ENCODE measurements at places on chromosomes 1 and 21.

GRCh38 chr1:101741910-101742309 lies 254.8 kb downstream of the OLFM3 start:
- DNase-seq, result no peak

DNA sequence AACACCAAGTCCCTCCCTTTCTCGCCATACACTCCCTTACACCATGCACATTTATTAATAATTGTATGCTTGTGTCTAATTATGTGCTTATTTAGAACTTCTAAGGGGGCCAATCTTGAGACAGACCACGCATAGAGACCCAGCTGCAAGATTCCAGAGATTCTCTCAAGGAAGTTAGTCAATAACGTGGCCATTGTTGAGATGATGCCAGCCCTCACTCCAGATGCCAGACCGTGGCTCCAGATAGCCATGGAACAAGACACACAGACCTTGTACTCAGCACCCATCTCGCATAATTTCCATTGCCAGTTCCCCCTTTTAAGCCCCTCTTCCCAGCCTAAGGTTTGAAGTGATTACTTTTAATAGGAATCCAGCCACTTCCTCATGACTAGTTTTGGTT lies 62.4 kb downstream of the DIRAS3 start:
- no peak for DNase-seq

- DNase-seq, result no peak
These were observed 1.0 kb downstream of the TRMT1L start for GRCh38 chr1:185155600-185156287.

DNA sequence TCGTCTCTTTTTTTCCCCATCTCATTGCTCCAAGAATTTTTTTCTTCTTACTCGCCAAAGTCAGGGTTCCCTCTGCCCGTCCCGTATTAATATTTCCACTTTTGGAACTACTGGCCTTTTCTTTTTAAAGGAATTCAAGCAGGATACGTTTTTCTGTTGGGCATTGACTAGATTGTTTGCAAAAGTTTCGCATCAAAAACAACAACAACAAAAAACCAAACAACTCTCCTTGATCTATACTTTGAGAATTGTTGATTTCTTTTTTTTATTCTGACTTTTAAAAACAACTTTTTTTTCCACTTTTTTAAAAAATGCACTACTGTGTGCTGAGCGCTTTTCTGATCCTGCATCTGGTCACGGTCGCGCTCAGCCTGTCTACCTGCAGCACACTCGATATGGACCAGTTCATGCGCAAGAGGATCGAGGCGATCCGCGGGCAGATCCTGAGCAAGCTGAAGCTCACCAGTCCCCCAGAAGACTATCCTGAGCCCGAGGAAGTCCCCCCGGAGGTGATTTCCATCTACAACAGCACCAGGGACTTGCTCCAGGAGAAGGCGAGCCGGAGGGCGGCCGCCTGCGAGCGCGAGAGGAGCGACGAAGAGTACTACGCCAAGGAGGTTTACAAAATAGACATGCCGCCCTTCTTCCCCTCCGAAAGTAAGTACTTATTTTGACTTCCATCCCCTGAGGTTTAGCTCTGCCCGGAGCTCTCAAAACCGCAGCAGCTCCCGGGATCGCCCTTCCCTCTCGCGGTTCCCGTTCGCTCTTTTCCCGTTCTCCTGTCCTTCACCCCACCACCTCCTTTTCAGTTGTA lies 1.5 kb downstream of the TGFB2 start:
- DNase-seq, result no peak

DNA sequence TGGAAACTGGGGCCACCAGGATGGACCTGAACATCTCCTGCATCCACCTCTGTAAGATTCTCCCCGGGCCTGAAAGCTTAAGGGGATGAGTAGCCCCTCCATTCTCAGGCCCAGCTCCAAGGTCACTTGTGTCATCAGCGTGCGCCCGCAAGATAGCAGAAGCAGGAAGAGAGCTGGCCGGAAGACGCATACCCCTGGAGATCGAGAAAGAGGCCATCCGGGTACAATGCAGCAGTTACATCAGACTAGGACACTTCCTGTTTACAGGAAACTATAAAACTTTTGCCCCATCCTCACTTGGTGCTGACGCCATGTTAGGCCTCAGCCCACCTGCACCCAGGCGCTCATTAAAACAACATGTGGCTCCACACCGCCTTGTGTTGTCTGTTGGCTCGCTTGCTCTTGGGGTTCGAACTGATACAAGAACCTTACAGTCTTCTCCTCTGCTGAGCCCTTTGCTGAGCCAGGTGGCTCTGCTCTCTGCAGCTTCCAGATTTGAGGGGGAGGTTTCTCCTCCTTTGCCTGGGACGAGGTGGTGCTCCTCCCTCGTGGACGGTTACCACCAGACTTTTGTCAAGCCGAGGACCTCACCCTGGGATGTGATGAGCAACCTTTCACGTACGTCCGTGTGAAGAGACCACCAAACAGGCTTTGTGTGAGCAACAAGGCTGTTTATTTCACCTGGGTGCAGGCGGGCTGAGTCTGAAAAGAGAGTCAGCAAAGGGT lies 277.5 kb upstream of the C1orf174 start:
- no peak for DNase-seq

- DNase-seq, result no peak
These were observed 51.9 kb downstream of the IER5 start for GRCh38 chr1:181140398-181140797.

DNA sequence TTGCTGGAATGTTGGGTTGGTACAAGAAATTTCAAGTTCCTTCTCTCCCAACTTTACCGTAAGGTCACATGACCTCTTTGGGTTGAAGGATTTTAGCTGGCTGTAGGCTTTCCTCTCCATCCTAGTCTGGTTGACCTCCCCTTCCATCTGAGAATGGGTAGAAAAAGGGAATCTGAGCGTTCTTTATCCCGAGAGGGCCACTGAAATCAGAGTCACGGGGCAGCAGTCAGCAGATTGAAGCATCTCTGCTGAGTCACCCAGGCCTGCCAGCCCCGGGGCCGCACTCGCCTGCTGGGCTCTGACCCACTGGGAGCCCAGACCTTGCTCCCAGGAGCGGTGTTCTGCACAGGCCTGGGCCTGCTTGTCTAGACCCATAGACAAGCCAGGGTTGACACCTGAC lies 31.0 kb downstream of the TMCC2 start:
- DNase-seq, result peak; percentile 22

DNA sequence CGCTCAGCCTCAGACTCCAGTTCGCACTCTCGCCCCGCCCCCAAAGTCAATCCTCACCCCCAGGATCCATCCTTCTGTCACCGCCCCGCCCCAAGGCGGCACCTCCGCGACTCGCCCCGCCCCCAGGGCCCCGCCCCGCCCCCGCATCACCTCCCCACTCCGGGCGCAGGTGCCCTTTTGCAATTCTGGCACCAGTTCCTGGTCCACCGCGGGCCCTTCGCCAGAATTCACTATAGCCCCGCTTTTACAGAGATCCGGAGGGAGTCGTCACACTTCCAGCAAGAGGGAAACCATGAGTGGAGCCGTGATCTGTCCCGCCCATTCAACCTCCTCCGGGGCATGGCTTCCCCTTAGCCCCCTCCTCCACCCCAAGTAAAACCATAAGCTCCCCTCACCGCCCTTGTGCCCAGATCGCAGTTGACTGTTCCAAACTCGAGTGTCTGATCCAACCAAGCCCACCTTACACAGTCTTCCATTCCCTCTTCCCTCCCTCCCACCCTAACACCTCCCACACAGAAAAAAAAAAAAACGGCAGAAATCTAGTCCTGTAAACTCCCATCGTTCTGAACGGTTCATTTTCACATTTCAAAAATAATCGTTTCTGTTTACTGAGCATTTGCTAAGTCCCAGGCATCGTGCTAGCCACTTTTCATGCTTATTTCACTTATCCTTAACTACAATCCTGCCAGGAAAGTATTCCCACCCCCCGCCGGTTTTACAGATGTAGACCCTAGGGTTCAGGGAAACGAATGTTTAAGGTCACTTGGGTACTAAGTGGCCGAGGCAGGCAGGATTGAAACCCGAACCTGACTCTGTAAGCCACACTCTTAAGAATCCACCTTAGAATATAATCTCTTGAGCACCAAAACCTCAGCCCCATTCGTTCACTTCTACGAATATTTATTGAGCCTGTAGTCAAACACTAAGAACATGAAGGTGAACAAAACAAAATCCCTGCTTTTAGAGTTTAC lies 1.3 kb upstream of the DNAJC16 start:
- no peak for DNase-seq

DNA sequence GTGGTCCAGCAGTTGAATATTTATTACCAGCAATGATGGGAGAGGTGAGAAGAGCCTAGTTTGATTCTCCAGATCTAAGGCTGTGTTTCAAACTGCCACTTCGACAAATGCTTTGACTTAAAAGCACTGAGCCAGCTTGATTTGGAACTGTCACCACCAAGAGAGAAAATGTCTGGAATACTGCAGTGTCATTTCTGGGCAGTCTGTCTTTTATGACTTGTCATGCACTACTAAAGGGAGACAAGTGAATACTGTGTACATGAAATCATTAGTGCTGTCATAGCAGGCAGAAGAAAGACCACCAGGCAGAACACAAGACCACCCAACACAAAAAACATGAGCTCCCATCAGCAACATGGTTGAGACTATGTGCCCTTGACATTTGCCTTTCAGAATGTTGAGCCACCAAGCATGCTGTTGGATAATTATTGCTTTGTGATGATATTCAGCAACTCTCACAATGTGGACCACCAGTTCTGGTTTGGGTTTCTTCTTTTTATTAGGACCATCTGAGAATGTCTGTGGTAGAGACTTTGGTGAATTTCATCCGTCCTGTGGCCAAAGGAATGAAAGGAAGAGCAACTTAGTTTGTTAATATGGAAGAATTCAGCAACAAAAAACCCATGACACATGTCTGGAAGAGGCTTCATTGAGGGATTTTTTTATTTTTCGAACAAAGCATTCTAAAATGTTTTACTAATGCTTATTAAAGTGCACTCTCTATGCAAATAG lies 125.8 kb downstream of the NTMT2 start:
- no peak for DNase-seq

GRCh38 chr1:230308039-230308438 lies 118.1 kb downstream of the PGBD5 start:
- no peak for DNase-seq

GRCh38 chr1:37631036-37631435 lies 3.7 kb downstream of the RSPO1 start:
- DNase-seq, result no peak

DNA sequence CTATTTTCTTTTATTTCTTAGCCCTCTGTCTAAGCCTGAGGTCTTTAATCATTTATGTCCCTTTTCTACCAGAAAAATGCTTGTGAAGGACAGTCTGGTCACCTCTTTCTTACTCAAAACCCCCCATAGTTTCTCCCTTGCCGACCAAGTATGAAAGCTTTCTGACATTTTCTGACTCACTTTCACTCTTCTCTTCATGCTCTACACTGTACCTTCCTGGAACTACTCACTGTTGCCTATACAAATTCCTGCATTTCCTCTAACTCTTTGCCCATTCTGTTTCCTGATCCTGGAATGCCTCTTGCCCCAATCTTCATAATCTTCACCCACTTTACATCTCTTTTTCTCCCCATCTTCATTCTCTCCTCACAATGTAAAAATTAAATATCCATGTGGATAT lies 380.0 kb downstream of the HHIPL2 start:
- no peak for DNase-seq

DNA sequence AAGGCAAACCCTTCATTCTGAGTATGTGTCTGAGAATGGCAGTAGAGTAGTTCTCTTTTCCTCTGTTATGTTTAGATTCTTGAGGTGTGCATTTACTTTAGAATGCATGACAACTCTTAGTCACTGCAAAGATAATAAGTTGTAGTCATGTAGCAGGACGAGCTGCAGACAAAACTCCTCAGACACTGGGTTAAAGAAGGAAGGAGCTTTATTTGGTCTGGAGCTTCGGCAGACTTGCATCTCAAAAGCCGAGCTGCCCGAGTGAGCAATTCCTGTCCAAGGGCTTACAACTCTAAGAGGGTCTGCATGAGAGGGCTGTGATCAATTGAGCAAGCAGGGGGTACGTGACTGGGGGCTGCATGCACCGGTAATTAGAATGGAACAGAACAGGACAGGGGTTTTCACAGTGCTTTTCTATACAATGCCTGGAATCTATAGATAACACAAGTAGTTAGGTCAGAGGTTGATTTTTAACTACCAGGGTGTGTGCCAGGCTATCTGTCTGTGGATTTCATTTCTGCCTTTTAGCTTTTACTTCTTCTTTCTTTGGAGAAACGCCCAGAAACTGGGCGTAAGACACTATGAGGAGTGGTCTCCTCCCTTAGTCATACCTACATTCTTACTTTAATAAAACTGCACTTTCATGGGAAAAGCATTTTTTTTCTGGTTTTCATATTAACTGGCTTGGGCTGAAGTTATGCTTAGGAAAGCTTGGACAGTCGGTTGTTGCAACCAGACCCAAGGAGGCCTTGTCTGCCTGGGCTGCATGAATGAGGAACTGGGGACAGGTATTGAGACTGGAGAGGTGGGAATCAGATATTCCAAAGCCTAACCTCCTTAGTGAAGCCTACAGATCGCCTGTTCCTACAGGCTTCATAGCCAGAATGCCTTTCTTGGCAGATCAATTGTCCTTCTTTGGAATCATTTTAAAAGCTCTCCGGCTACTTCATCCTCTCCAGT lies 115.1 kb downstream of the RHOU start:
- DNase-seq, result no peak

- no peak for DNase-seq
These were observed 414.4 kb downstream of the PTBP2 start for GRCh38 chr1:97135972-97136371.

Data from caudate nucleus (tissue), 63 donors.